ENCODE measurements at places on chromosomes 5 and 9.

DNA sequence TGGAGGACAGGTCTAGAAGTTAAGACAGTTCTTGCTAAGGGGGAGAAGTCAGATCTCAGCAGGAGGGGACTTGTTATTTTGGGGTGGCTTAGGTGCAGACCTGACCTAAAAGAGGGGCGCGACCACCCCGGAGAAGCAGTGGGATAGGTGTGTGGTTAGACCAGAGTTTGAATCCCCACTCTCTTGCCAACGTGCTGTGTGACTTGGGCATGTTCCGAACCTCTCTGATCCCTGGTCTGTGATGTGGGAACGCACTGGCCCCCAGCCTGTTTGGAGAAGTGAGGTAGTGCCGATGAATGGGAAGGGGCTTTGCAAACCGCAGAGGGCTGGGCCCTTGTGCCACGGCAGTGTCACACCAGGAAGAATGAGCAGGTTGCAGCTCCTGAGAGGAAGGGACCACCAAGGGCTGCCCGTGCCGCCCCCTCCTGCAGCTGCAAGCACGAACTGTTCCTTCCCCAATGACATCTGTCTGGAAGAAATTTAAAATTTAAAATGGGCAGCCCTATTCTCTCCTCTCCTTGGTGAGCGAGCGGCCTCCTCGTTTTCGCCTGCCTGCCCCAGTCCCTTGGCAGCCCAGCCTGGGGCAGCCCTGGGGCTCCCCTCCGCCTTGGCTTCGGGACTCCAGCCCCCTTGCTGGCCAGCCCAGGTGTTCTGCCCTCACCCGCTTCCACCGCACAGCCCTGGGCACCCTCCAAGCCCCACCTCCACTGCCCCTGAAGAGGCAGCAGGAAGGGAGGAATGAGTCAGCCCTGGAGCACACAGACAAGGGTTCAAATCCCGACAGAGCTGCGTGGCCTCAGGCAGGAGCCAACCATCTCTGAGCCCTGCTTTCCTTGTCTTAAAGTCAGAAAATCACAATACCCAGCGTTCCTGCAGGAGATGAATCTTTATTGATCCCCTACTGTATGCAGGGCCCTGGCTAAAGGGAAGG, 1.6 kb downstream of the FIBCD1 start:
- DNase-seq, result no peak

GRCh38 chr5:32562843-32563242, 22.5 kb upstream of the SUB1 start:
- no peak for DNase-seq

GRCh38 chr9:85228111-85228855, 513.5 kb downstream of the AGTPBP1 start:
- DNase-seq, result no peak

- no peak for DNase-seq
Observed at GRCh38 chr9:109775516-109775915, 4.5 kb upstream of the PALM2AKAP2 start.

- no peak for DNase-seq
Observed at GRCh38 chr5:159888860-159889259, 27.4 kb upstream of the ADRA1B start.

GRCh38 chr9:3708751-3709150, 182.9 kb upstream of the RFX3 start:
- no peak for DNase-seq

DNA sequence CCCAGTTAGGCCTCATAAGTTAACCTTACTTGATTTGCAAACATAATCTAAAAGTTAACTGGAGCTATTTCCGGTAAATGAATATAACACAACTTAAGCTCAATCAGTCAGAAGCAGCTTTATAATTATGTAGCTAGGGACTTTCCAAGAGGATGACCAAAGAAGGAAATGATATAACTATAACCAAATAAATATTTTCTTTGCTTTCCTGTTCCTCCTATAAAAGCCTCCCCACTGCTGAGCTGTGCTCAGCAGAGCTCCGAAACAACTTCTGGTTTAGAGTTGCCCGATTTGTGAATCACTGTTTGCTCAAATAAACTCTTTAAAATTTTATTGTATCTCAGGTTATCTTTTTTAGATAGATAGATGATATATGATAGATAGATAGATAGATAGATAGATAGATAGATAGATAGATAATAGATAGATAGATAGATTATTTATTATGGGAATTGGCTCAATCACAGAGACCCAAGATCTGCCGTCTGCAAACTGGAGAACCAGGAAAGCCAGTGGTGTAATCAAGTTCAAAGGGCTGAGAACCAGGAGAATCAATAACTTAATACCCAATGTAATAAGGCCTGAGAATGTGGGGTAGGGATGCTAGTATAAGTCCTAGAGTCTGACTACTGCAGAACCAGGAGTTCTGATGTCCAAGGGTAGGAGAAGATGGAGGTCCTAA, 19.3 kb upstream of the TMEM161B start:
- no peak for DNase-seq

GRCh38 chr5:55629815-55630214, 82.3 kb downstream of the SLC38A9 start:
- no peak for DNase-seq

- DNase-seq, result no peak
Observed at GRCh38 chr9:2674141-2674824, 43.0 kb upstream of the KCNV2 start.

- no peak for DNase-seq
Observed at GRCh38 chr5:133471699-133472098, 140.6 kb downstream of the FSTL4 start.

DNA sequence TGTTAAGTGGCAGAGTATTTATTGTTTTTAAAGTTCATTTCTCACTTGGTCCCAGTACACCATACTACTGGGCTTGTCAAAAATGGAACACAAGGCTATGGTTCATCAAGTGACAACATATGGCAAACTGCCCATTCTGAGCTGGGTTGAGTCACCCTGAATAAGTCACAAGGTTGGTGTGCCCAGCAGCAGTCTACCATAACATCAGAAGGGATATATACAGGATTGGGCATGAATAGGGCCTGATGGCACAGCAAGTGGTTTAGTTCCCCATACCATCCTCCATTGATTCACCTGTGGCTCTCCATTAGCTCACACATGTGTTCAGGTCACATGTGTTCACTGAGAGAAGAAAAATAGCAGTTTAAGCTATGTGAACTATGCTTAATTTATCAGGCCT, 249.8 kb upstream of the PRDM9 start:
- no peak for DNase-seq

DNA sequence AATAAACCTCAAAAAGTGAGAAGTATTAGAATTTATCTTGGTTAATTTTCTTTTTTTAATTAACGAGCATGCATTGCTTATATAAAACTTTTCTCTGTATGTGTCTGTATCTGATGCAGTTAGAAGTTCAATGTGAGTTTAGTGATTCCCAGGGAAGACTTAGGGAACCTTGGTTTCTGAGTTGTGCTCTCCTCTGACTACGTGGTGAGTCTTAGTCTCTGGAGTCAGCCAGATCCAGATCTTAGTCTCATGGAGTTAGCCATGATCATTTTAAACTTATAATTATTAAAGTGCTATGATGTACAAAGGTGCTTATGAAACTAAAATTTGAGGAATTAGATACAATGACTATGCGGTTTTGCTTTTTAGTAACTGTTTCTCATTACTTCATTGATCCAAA, 285.3 kb upstream of the DMRT1 start:
- no peak for DNase-seq

- no peak for DNase-seq
Observed at GRCh38 chr5:125348936-125349831, 602.7 kb upstream of the ZNF608 start.

DNA sequence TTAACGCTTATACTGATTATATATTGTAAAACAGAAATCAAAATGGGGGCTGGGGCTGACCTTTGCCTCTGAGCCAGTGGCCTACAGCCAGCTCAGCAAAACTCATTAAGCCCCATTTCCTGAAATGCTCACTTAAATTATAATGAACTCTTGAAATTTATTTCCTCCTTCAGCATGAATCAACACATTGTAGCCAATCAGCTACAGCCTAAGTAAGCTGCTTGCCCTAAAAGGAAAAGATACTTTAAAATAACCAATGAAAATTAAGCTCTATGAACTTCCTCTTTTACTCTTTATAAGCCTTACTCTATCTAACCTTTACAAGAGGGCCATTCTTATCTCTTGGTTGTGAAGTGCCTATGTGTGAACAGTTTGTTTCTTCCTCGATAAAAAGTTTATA, 33.5 kb upstream of the SUB1 start:
- DNase-seq, result no peak

GRCh38 chr5:175516933-175517823, 38.8 kb downstream of the SFXN1 start:
- no peak for DNase-seq

GRCh38 chr5:7868427-7868772, 431 bp downstream of the FASTKD3 start:
- no peak for DNase-seq

DNA sequence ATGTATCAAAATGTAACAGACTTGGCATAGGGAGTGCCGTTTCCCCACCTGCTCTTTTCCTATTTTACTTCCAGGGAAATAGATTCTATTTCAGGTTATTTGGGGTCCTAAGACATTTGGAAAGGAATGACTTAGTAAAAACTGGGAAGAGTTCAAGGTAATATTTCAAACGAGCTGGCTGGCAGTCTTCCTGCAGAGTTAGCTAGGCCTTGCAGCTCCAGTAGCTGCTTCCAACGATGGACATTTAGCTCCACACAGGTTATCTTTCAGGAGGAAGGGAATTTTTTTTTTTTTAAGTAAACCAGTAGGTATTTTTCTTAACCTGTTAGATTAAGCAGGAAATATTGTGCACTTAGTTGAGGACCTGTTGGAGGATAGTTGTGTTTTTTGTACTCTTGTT, 45.2 kb downstream of the TLE4 start:
- DNase-seq, result no peak

- no peak for DNase-seq
Observed at GRCh38 chr5:171600741-171601265, 181.4 kb downstream of the FGF18 start.

- DNase-seq, result peak; percentile 16
Observed at GRCh38 chr5:59107692-59108091, 524.8 kb downstream of the RAB3C start.

GRCh38 chr5:143833177-143833576, 21.2 kb downstream of the HMHB1 start:
- no peak for DNase-seq

DNA sequence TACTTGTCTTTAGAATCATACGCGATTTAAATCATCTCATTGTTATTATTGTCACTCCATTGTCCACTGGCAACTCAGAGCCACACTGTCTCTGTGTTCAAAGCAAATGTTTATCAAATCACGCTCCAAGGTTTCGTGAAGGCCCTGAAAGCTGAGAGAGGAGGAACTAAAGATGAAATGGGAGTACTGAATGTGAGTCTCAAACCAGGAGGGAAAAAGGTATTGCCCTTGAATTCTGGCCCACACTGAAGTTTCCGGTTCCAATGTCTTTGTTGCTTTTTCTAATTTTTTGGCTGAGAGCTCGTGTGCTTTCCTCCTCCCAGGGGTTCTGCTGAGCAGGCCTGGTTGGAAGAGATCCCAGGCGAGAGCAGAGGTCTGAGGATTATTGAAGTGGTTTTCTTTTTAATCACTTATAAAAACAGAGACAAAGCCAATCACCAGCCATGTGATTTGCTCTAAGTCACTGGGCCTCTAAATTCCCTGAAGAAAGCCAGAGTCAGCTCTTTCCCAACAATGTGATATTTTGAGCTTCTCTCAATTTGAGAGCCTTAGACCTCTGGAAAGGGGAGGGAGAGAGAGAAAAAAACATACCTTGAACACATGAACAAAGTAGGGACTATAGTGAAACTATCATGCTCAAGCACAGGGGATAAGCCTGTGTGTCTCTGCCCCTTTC, 420.8 kb upstream of the GRAMD2B start:
- peak; percentile 57 for DNase-seq

- peak; percentile 20 for DNase-seq
Observed at GRCh38 chr5:132257131-132258101, at the start of gene PDLIM4. Gene PDLIM4 (plus strand): TSS chr5:132257696. CDS start chr5:132257735, 39 bp downstream.

- DNase-seq, result peak; percentile 24
Observed at GRCh38 chr5:142984011-142984410, 213.8 kb downstream of the ARHGAP26 start.

- peak; percentile 32 for DNase-seq
Observed at GRCh38 chr5:83368319-83368718, 103.2 kb upstream of the VCAN start.

- no peak for DNase-seq
Observed at GRCh38 chr5:88269222-88269771, 652 bp upstream of the TMEM161B start.

- no peak for DNase-seq
Observed at GRCh38 chr9:125750627-125751011, 3.4 kb downstream of the PBX3 start.

GRCh38 chr5:101534491-101535110, 631.5 kb upstream of the ST8SIA4 start:
- DNase-seq, result no peak

DNA sequence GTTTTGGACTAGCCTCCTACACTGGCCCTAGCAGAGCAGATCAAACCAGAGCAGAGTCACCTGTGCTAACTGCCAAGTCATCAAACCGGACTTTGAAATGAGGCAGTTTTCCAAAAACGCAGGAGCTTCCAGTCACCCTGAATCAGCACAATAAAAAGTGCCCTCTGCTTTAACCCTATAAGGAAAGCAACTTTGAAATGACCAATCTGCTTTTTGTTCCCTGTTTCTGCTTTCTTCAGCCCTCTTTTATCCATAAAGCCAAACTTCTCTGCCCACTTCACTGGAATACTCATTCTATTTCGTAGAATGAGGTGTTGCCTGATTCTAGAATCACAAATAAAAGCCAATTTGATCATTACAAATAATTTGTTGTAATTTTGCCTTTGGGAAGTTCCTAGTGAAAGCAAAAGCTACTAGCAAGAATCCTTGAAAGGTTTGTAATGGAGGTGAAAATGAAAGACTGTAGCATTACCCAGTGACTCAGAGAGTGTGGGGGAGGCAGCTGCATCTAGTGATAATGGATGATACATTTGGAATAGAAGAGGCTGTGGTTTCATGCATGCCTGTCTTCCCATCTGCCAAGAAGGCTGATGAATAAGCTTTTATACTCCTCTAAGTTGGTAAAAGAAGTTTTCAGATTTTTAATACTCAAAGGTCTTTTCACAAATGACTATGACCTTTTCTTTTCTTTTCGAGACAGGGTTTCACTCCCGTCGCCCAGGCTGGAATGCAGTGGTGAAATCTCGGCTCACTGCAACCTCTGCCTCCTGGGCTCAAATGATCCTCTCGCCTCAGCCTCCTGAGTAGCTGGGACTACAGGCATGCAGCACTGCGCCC, 14.9 kb downstream of the SPAAR start:
- peak; percentile 80 for DNase-seq

DNA sequence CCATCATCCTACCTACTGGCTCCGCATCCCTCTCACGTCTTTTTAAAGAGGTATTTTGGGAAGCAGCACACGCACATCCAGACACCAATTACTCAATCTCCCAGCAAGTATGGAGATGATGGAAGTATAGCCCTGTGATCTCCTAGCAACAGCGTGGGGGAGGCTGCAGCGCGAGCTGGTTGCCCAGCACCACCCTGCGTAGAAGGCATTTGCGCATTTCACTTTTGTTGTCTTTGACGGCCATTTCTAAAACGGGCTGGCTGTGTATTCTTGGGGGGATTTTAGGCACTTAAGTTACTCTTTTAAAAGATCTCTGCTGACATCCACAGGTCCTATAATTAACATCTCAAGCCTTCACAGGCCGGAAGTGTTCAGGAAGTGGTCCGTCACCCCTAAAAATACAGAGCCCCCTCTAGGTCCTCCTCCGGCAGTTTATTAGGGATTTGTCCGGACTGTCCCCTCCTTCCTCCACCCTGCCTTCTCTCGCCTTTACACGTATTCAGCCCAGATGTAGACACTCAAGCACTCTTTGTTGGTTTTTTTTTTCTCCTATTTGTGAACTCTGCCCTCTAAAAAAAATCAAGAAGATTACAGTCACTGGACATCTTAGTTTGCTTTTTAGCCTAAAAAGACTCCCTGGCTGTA, 371.4 kb downstream of the NTRK2 start:
- DNase-seq, result no peak

Measured in NCI-H226 (cell line).